ENCODE measurements at places on chromosomes 3 and 15.

DNA sequence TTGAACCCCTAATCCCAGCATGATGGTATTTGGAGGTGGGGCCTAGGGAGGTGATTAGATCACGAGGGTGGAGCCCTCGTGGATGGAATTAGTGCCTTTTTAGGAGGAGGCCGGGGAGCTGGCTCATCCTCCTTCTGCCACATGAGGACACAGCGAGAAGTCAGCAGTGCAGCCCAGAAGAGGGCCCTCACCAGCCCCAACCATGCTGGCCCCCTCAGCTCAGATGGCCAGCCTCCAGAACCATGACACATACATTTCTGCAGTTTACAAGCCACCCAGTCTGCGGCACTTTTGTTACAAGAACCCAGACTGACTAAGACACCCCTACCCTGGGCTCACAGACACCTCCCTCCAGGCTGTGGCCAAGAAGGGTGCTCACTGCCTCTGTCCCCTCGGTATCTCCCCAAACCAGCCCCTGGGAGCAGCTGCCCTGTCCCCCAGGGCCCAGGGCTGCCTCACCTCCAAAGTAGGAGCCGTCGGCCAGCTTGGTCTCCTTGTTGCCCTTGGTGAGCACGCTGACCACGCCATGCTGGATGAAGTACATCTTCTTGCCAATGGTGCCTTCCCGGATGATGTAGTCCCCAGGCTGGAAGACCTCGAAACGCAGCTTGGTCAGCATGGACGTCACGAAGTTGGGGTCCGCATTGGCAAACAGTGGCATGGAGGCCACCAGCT, 44.1 kb downstream of the HCN4 start:
- no peak for DNase-seq

- no peak for DNase-seq
Measured at GRCh38 chr3:98691897-98692296, 71.2 kb upstream of the ST3GAL6 start.

DNA sequence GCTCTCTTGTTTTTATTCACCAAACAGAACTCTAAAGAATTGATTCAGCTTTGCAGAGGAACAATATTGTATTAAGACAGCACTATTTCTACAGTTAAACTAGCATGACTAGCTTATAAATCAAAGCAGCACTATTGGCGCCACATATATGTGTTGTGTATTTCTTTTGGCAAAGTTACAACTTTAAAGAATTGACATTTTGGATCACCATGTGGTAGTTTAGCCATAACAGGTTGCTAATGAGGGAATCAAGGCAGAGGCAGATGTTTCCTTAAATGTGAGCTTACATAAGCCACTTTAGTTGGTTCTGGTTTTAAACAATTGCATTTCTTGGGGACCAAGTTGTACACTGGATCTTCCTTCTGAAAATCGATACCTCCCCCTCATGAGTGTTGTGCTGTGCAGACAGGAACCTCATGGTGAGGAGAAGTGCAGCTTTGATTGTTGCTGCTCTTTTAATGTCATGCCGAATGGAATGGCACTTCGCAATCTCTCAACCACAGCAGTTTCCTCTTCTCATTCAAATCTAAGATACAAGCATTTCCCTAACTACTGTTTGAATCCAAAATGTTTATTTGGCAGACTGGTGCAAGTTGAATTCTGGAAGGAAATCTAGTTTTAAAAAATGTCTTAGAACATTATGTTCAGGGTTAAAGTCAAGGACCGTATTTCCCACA, 151.2 kb downstream of the MYRIP start:
- no peak for DNase-seq

DNA sequence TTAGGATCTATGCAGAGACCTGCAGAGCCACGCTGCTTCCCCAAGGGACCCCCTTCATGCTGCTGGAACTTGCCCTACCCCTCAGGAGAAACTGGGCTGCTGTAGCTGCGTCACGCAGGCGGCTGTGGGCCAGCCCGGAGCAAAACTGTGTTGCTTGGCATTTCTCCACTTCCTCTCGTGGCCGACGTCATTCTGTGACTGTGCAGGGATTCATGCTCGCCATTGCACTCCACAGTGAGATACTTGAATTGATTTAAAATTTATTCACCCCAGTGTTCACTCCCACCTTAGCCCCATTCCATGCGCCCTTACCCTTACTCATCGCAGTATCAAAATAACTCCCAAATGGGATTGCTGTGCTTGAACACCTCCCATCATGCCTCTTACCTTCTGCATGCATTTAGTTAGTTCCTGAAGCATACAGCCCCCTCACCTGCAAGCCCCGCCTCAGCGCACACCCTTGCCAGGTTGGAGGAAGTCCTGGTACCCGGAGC, 45.7 kb downstream of the TMEM44 start:
- no peak for DNase-seq

DNA sequence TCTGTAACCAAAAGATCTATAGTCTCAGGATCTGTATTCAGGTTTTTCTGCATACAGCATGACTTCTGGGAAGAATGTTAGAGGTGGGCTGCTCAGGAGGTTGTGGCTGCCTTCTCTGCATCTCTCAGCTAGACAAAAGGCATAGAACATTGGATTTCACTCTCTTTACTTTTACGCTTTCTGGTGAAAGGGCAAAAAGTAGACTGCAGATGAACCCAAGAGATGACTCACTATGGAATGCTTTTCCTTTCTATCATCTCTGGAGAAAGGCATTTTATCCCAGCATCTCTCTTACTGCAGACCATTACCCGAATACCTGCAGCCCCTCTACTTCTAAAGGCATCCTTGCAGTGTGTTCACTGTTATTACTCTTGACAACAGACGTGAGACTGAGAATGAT, 222.2 kb downstream of the WNT5A start:
- DNase-seq, result no peak

DNA sequence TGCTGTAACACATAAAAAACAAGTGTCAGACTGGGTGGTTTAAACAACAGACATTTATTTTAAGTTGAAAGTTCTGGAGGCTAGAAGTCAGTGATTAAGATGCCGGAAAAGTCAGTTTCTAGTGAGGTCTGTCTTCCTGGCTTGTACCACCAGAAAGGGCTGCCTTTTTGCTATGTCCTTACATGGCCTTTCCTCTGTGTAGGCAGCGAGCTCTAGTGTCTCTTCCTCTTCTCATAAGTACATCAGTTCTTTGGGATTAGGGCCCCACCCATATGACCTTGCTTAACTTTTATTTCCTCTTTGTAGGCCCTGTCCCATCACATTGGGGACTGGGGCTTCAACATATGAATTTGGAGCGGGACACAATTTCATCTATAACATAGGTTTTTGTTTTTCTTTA, 128.0 kb downstream of the BBX start:
- no peak for DNase-seq

GRCh38 chr15:63971904-63972303, 74.4 kb downstream of the DAPK2 start:
- no peak for DNase-seq

- no peak for DNase-seq
Measured at GRCh38 chr3:53293867-53294266, 38.0 kb upstream of the TKT start.
